ENCODE measurements at places on chromosomes 6 and 20. TPM values are rescaled to one million over a fixed set of nuclear protein-coding genes. Genes with fewer than 3 reads are reported as not detected.
A peak's percentile ranks its signal among the peaks of the same experiment; 100 is the strongest.

DNA sequence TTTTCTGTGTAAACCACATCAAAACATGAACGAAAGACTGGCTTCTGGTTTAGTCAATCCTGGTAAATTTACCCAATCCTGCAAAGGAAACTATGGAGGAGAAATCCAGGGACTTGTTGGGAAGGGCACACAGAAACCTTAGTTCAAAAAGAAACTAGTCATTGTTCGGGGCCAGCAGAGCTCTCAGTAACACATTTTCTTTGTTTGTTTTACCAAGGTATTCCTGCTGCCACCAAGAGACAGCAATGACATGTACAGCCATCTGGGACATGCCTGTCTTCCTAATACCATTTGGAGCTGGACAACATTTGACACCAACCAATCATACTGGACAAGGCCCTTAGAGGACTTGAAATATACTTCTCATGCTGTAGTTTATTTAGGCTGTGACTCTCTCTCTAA lies 8.3 kb downstream of the OARD1 start:
- H3K27ac ChIP-seq, result no peak overlapping the region
- peaks cover 53% of the 10 kb centered on the region for H3K36me3 ChIP-seq
- H3K4me1 ChIP-seq, result peaks cover 18% of the 10 kb centered on the region
- no peak for DNase-seq

- no peak overlapping the region for H3K4me3 ChIP-seq
- no peak for DNase-seq
- peaks cover 3% of the 10 kb centered on the region for H3K4me1 ChIP-seq
- no peak overlapping the region for H3K27ac ChIP-seq
Measured at GRCh38 chr6:135423649-135424128, 73.9 kb downstream of the AHI1 start.

- no peaks in the 10 kb centered on the region for H3K36me3 ChIP-seq
- no peak overlapping the region for H3K4me3 ChIP-seq
- no peak for DNase-seq
- H3K27me3 ChIP-seq, result no peaks in the 10 kb centered on the region
- H3K4me1 ChIP-seq, result no peaks in the 10 kb centered on the region
Measured at GRCh38 chr6:51342393-51342792, 523.7 kb downstream of the TFAP2B start.

OR2H1 gene
- not detected for total RNA-seq

- no peaks in the 10 kb centered on the region for H3K36me3 ChIP-seq
- no peaks in the 10 kb centered on the region for H3K27me3 ChIP-seq
- H3K27ac ChIP-seq, result peak overlapping the region; percentile 80
- peaks cover 20% of the 10 kb centered on the region for H3K4me1 ChIP-seq
Measured at GRCh38 chr6:41894366-41895299, 542 bp downstream of the USP49 start.

GRCh38 chr6:137570393-137570792 lies 76.2 kb upstream of the OLIG3 start:
- no peak overlapping the region for H3K27ac ChIP-seq
- no peaks in the 10 kb centered on the region for H3K4me1 ChIP-seq
- no peak for DNase-seq
- H3K4me3 ChIP-seq, result no peak overlapping the region
- no peaks in the 10 kb centered on the region for H3K36me3 ChIP-seq

PLCB1 gene
- 6.3 TPM for total RNA-seq

TRAPPC3L gene
- not detected for total RNA-seq

DNA sequence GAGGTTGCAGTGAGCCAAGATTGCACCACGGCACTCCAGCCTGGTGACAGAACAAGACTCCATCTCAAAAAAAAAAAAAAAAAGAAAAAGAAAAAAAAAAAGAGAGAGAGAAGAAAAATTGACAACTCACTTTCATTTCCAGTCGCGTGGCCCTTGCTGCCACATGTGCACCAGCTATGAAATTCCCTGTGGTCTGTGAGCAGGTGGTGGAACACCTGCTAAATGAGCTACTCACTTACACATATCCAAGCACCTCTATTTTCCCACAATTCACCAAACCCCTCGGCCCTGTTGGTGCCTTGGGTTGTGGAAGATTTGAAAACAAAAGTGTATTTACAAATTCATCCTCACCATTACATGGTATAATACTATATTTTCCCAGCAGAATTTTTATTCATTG lies 105.2 kb upstream of the ASF1A start:
- H3K4me3 ChIP-seq, result no peak overlapping the region
- no peaks in the 10 kb centered on the region for H3K27me3 ChIP-seq
- no peaks in the 10 kb centered on the region for H3K36me3 ChIP-seq
- peak overlapping the region; percentile 9 for H3K27ac ChIP-seq
- no peak for DNase-seq
- H3K4me1 ChIP-seq, result peaks cover 19% of the 10 kb centered on the region

ARMC12 gene
- total RNA-seq, result not detected

HLA-DPB1 gene
- total RNA-seq, result 483 TPM

DNA sequence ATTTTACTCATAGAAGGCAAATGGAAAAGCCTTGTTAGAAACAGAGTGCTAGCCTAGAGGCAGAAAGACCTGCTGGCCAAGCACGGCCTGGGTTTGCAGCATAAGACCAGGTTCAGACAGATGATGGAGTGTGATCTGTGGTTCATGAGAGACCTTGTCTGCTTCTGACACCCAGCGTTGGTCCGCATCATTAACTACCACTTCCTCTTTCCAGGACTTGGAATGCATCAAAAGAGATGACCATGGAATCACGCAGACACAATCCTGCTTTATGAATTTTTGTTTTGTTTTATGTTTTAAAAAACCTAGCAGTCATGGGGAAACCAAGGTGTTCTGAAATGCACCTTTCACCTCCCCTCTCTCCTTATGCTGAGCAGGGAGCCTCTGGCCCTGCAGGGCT lies 76.8 kb upstream of the SYNDIG1 start:
- H3K4me3 ChIP-seq, result no peak overlapping the region
- peaks cover 6% of the 10 kb centered on the region for H3K27me3 ChIP-seq

- H3K4me1 ChIP-seq, result no peaks in the 10 kb centered on the region
- H3K4me3 ChIP-seq, result no peak overlapping the region
- no peaks in the 10 kb centered on the region for H3K27me3 ChIP-seq
- no peak for DNase-seq
Measured at GRCh38 chr6:83314693-83315092, 116.2 kb downstream of the ME1 start.

- peaks cover 18% of the 10 kb centered on the region for H3K27me3 ChIP-seq
- no peaks in the 10 kb centered on the region for H3K36me3 ChIP-seq
- peak overlapping the region; percentile 59 for H3K4me3 ChIP-seq
- DNase-seq, result peak; percentile 84
- peaks cover 28% of the 10 kb centered on the region for H3K4me1 ChIP-seq
Measured at GRCh38 chr20:2750491-2751251, 49.8 kb downstream of the CPXM1 start.

RAMACL gene
- total RNA-seq, result 6.6 TPM

DNA sequence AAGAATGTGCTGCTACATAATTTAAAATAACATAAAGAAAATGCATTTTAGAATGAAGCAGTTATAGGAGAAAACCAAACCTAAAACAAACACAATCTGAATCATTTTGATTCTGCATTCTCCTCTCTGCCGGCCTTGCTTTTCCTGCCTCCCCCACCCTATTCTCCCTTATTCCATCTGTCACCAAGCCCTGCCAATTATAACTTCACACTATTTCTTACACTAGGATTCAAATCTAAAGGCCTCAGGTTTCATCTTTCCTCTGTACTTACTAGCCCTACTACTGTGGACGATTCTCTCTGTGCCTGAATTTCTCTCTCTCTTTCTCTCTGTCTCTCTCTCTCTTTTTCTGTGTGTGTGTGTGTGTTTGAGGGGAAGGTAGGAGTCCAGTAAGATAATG lies 18.7 kb upstream of the PRIM2 start:
- no peak for DNase-seq
- H3K4me3 ChIP-seq, result no peak overlapping the region
- no peak overlapping the region for H3K27ac ChIP-seq
- peaks cover 13% of the 10 kb centered on the region for H3K4me1 ChIP-seq
- no peaks in the 10 kb centered on the region for H3K27me3 ChIP-seq
- H3K36me3 ChIP-seq, result no peaks in the 10 kb centered on the region

- no peak for DNase-seq
- peaks cover 39% of the 10 kb centered on the region for H3K36me3 ChIP-seq
- no peaks in the 10 kb centered on the region for H3K27me3 ChIP-seq
- peaks cover 6% of the 10 kb centered on the region for H3K4me1 ChIP-seq
- H3K4me3 ChIP-seq, result no peak overlapping the region
- no peak overlapping the region for H3K27ac ChIP-seq
Measured at GRCh38 chr20:21376626-21377025, 20.7 kb downstream of the NKX2-4 start.

LHFPL5 gene
- not detected for total RNA-seq

DNA sequence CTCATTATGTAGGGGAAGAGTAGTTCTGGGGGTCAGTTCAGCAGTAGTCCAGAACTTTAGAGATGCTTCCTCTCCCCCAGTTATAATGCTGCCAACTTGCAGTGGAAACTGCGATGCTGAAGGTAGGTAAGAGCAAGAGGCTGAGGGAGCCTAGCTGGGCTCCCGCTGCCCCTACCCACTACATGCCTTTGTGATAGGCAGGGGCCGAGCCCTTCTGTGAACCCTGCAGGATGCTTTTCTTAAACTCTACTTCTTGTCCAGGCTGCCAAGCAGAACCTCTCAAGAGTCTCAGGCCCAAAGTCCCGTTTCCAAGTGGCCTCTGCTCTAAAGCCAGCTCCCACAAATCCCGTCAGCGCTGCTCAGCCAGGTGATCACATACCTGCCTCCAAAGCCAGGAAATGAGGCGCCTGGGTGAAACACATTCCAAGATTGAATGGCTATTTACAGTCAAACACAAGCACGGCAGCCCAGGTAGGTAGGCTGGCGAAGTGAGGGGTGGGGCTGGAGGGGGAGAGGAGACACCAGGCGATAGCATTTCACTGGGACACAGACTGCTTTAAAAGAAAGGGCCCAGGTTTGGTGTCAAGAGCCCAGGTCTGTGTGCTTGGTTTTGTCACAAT lies 150.7 kb downstream of the CD24 start:
- no peak overlapping the region for H3K4me3 ChIP-seq
- H3K27ac ChIP-seq, result no peak overlapping the region

DNA sequence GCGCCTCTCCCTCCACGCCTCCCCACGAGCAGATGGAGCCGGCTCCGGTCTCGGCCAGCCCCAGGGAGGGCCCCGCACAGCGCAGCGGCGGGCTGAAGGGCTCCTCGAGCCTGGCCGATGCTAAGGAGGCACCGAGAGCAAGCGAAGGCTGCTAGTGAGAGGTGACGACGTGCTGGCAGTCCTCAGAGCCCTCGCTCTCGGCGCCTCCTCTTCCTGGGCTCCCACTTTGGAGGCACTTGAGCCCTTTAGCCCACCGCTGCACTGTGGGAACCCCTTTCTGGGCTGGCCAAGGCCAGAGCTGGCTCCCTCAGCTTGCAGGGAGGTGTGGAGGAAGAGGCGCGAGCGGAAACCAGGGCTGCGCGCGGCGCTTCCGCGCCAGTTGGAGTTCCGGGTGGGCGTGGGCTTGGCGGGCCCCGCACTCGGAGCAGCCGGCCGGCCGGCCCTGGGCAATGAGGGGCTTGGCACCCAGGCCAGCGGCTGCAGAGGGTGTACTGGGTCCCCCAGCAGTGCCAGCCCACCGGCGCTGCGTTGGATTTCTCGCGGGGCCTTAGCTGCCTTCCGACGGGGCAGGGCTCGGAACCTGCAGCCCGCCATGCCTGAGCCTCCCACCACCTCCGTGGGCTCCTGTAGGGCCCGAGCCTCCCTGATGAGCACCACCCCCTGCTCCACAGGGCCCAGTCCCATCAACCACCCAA lies 2.5 kb upstream of the TMEM14C start:
- peak overlapping the region; percentile 75 for H3K4me3 ChIP-seq
- DNase-seq, result peak; percentile 74
- no peaks in the 10 kb centered on the region for H3K27me3 ChIP-seq

HLA-C gene
- total RNA-seq, result 1,186 TPM

DNA sequence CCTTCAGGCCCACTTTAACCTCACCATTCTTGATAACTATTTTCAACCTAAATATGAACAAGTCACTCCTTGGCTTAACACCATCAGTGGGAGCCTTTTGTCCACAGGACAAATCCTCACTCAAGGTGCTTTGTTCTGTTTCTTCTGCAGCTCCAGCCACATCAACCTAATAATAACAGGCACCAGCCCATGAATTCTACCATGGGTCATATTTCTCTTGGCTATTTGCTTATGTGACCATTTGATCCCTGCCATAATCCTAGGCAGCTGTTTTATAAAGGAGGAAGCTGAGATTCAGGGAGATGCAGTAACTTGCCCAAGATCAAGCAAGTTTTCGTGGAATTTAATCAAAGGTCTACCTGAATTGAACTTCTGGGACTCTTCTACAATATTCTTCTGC lies 561.3 kb downstream of the DHX35 start:
- no peaks in the 10 kb centered on the region for H3K27me3 ChIP-seq
- no peaks in the 10 kb centered on the region for H3K4me1 ChIP-seq
- no peak overlapping the region for H3K4me3 ChIP-seq
- no peak overlapping the region for H3K27ac ChIP-seq

GRCh38 chr6:105748737-105749161 lies 337.4 kb upstream of the PRDM1 start:
- H3K27ac ChIP-seq, result no peak overlapping the region
- H3K27me3 ChIP-seq, result no peaks in the 10 kb centered on the region
- H3K36me3 ChIP-seq, result no peaks in the 10 kb centered on the region

MATN4 gene
- total RNA-seq, result not detected

OXT gene
- total RNA-seq, result not detected

DNA sequence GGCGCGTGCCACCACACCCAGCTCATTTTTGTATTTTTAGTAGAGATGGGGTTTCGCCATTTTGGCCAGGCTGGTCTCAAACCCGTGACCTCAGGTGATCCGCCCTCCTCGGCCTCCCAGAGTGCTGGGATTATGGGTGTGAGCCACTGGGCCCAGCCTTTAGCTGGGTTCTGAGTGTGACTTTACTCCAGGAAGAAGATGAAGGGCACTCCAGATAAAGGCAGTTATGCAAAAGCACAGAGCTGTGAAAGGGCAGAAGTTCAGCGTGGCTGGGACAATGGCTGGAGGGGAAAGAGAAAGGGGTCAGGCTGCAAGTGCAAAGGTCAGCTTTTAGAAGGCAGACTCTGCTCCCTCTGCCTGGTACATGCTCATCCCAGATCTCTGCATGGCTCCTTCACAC lies 39.7 kb downstream of the MAP3K5 start:
- no peaks in the 10 kb centered on the region for H3K36me3 ChIP-seq
- H3K4me1 ChIP-seq, result peaks cover 50% of the 10 kb centered on the region
- H3K4me3 ChIP-seq, result no peak overlapping the region
- no peaks in the 10 kb centered on the region for H3K27me3 ChIP-seq

FAXC gene
- 4.3 TPM for total RNA-seq

DNA sequence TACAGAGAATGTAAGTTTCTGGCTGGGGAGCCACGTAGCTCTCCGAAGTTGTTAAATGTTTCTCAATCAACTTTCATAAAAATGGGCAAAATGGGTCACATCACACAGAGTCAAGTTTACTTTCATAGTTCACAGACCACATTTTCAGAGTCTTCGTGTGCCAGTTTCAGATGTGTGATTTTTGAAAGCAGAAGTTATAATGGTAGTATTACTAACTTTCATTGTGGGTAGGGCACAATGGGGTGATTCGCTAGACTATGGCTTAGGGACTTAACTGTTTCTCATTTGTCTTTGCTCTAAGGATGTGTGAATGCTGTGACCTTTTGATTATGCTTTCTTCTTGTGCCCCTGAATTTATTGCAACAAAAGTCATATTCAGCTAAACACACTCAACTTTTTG lies 109.0 kb upstream of the SUPT3H start:
- no peaks in the 10 kb centered on the region for H3K27me3 ChIP-seq
- H3K36me3 ChIP-seq, result no peaks in the 10 kb centered on the region
- H3K4me3 ChIP-seq, result no peak overlapping the region
- H3K27ac ChIP-seq, result no peak overlapping the region

ZNF292 gene
- 43.1 TPM for total RNA-seq

GRCh38 chr20:19056909-19057308 lies 155.5 kb upstream of the SLC24A3 start:
- DNase-seq, result no peak
- H3K27me3 ChIP-seq, result no peaks in the 10 kb centered on the region
- H3K36me3 ChIP-seq, result no peaks in the 10 kb centered on the region
- no peaks in the 10 kb centered on the region for H3K4me1 ChIP-seq
- H3K4me3 ChIP-seq, result no peak overlapping the region

ZNF322 gene
- total RNA-seq, result 25.6 TPM

ARFGEF3 gene
- 33.8 TPM for total RNA-seq
